ENCODE measurements at places on chromosomes 5 and 9.

DNA sequence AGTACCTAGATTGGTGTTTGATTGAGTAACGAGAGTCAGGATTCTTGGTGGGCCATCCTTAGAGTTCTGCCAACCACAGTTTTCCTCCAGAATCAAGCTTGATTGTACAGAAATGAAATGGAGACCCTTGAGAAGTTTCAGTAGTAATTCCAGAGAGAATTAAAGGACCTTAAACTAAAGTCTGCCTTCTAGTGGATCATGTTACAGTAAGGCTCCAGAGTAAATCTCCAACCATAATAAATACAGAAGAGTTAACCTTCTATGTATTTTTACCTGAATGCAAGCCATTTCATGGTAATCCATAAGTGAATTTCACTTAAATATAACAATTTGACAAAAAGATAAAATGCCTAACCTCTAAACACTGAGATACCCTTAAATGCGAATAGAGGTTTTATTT is 53.0 kb upstream of the CNTLN start:
- no peak for DNase-seq

GRCh38 chr9:134243778-134244467 is 79.6 kb upstream of the RNU6ATAC start:
- no peak for DNase-seq

DNA sequence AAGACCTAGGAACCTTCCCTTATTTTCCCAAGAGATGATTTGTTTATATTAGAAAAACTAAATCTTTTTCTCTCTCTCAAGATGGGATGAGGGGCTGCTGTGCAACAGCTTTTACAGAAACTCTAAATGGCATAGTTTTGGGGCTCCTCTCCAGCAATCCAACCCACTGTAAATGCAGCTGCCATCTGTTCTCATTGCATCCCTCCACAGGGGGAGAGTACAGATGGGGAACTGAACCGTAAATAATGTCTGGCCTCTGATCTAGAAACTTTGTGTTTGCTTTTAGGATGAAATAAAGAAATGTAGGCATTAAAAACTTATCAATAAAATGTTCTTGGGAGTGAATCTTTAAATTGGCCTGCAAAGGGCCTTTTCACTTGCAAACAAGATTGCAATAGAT is 291.4 kb downstream of the MCTP1 start:
- DNase-seq = no peak

DNA sequence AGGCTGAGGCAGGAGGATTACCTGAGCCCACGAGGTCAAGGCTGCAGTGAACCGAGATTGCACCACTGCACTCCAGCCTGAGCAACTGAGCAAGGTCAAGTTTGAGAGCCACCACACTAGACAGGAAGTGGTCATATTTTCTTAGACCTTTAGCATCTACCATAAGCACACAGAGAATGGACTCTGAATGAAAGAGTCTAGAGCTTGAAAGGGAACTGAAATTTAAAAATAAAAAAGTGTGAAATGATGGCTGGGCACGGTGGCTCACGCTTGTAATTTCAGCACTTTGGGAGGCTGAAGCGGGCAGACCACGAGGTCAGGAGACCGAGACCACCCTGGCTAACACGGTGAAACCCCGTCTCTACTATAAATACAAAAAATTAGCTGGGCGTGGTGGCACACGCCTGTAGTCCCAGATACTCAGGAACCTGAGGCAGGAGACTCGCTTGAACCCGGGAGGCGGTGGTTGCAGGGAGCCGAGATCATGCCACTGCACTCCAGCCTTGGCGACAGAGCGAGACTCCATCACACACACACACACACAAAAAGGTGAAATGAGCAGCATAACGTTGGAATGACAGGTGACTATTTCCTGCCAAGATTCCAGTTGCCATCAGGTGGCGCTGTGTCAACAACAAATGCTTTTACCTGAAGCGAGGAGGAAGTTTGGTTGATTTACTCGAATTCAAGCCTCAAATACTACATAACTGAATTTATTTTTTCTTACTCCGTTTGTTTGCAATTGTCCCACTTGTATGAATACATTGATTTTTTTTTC is 21.3 kb upstream of the AK3 start:
- peak; percentile 56 for DNase-seq

- no peak for DNase-seq
These were observed 93.5 kb upstream of the RGMB start for GRCh38 chr5:98679963-98680362.

DNA sequence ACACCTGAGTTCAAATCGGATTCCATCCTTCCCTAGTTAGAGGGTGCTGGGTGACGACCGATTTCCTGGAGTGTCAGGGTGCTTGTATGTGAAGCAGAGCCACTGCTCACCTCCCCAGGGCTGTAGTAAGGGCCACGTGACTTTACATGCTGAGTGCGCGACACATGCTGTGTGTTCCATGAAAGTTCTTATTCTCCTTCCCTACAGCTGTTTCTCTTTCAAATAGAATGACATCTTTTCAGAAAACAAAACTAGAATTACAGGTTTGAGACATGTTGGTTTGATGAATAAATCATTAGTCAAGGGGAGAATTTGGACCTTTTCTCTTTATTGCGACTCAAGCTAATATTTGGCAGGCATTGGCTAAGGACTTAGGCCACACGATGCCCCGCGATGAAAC is 113.1 kb downstream of the JMY start:
- no peak for DNase-seq

GRCh38 chr9:132697230-132697629 is 27.0 kb downstream of the GTF3C4 start:
- no peak for DNase-seq

- DNase-seq = no peak
These were observed 33.0 kb downstream of the CCDC125 start for GRCh38 chr5:69299625-69300024.

GRCh38 chr5:89327608-89328007 is 444.6 kb upstream of the MEF2C start:
- no peak for DNase-seq

GRCh38 chr5:131899686-131900085 is 45.8 kb downstream of the MEIKIN start:
- DNase-seq = no peak

DNA sequence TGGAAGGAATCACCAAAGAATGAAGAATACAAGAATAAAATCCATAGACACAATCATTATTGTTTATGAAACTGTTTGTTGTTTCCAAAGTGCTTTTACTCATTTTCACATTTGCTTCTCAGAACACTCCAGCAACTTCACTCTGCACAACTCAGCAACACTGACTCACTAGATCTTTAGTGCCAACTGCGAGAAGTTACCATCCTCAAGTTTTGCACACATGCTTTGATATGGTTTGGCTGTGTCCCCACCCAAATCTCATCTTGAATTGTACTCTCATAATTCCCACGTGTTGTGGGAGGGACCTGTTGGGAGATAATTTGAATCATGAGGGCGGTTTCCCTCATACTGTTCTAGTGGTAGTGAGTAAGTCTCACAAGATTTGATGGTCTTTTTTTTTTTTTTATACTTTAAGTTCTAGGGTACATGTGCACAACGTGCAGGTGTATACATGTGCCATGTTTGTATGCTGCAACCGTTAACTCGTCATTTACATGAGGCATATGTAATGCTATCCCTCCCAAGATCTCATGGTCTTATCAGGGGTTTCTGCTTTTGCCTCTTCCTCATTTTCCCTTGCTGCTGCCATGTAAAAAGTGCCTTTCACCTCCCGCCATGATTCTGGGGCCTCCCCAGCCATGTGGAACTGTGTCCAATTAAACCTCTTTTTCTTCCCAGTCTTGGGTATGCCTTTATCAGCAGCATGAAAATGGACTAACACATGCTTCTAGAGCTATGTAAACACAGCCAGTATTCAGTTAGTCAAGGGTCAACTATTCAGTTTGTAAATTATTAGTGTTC is 36.9 kb downstream of the CLINT1 start:
- no peak for DNase-seq

DNA sequence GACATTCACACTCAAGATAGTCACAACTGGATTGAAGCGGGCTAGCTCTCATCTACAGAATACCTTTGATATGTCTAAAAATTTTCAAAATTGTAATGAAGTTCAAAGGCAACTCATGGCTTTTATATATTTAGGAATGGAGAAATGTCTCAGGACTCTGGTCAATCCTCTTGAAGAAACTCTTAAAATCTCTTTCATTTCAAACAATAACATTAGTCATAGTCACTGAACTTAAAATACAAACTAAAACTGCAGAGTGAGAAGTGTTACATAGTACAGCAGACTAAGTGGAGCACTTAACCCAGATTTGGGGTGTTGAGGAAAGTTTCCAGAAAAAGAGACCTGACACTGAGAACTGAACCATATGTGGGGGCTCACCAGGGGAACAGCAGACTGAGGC is 20.7 kb downstream of the FANCC start:
- DNase-seq = no peak

GRCh38 chr9:88388886-88389605 is 802 bp downstream of the SPIN1 start:
- DNase-seq = peak; percentile 51

DNA sequence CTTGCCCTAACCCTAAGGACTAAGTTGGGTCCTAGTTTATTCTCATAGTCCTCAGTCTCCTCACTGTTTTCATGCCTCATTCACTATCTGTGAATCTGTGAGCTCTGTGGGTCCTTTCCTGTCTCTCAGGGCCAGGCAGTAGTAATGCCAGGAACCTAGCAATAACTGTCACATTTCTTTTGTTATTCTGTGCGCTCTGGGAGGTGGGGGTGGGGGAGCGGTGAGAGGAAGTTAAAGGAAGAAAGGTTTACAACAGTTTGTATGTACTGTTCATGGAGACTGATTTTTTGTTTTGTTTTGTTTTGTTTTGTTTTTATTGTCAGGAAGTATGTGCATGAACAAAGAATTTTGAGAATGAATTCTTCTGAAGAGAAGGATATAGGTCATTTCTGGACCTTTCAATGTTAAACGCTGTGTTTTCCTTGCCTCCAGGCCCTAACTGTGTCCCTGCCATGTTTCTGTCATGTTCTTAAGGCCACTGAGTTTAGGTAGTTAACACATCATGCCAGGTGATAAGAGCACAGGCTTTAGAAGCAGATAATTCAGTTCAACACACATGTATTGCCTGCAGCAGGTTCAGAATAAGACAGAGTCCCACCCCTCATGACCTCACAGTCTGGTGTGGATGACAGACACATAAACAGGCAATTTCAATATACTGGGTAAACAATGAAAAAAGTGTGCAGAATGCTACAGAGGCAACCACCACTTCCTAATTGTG is 13.3 kb upstream of the FEM1C start:
- no peak for DNase-seq

- no peak for DNase-seq
These were observed 14.7 kb downstream of the MGAT1 start for GRCh38 chr5:180787711-180788431.

DNA sequence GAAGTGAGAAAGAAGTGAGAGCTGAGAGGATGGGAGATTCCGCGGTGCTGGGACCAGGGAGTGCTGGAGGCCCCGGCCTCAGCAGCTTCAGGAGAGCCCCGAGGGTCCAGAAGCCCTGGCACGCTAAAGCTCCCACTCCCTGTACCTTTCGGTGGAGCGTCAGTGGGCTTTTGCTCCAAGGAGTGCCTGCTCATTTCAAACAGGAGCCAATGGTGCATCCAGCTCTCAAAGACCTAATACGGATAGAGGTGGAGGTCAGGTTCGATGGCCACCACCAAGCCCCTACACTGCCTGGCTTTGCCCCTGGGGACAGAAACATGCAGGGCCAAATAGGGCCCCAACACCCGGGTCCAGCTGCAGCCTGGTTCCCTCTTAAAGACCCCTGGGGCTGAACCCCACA is 8.2 kb downstream of the CD74 start:
- no peak for DNase-seq

DNA sequence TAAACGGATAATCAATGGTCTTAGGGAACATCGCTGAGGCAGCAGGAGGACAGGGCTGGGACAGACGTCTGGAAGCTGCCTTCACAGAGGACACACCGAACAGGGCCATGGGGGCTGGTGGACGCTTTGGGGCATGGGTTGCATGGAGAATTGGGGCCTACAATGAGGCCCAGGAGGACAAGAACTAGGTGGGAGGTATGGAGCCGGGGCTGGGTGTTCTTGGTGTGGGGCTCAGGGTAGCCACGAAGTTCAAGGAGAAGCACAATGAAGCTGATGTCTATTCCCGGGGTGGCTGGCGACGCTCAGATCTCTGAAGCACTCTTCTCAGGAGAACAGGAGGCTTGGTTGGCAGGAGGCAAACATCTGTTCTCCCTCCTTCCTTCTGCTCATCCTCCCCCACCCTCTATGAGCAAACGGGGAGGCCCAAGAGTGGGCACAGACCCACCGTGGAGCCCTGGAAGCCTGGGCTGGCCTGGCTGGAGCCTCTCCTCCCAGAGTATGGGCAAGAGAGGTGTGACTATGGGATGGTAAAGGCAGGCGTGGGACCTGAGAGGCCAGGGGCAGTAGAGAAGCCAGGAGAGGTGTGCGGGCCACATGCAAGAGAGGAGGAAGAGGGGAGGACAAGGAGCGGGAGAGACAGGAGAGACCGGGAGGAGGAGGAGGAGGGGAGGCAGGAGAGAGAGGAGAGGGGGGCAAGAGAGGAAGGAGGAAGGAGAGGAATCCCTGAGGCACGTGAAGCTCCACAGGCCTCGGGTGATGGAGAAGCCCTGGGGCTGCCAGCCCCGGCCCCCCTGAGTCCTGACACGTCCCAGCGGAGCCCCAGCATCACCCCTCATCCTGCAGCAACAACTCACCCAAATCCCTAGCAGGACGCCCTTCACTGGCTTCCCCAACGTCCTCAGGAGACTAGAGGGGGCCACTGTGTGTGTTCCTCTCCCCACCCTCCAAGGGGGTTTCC is 159.1 kb downstream of the OLFM1 start:
- no peak for DNase-seq

DNA sequence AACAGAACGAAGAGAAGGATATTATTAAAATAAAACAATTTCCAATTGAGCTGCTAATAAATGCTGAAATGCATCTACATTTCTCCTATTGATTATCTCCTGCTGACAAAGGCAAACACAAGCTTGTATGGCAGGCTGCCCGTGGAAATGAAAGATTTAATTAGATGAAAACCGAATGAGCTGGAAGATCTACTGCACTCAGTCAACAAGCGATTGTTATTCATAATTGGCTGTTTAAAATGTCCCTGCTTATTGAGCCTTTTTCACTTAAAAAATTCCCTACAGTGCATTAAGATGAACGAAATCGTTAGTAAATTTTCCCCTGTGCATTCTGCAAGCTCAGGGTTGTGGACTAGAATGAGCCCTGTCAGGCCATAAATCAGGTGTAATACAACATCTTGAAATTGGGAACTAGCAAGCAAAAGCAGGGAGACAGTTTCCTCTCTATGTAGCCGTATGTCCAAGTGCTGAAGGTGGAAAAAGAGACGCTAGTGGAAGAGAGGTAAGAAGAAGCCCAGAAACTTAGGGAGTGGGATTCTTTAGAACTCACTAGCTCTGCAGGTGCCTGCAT is 28.5 kb upstream of the KIF4B start:
- no peak for DNase-seq

- DNase-seq = no peak
These were observed 1.3 kb downstream of the SPTAN1 start for GRCh38 chr9:128553728-128554127.

GRCh38 chr9:112863214-112863613 is 27.5 kb downstream of the SLC46A2 start:
- no peak for DNase-seq

DNA sequence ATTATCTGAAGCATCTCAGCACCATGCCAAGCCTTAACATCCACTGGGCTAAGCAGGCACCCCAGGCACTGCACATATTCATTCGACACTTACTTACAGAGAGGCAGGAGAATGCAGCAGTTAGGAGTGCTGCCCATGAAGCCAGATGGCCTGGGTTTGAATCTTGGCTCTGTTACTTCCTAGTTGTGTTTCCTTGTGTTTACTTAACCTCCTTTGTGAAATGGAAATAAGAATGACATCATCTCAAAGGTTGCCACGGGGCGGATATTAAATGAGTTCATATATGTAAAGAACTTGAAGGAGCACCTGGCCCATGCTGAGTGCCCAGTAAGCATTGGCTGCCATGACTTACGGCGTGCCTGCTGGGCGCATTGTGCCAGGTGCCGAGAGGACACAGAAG is 565.2 kb downstream of the CDK5RAP2 start:
- DNase-seq = no peak

Data from HTR-8/SVneo (cell line).